ENCODE measurements at places on chromosomes 11 and 22.

DNA sequence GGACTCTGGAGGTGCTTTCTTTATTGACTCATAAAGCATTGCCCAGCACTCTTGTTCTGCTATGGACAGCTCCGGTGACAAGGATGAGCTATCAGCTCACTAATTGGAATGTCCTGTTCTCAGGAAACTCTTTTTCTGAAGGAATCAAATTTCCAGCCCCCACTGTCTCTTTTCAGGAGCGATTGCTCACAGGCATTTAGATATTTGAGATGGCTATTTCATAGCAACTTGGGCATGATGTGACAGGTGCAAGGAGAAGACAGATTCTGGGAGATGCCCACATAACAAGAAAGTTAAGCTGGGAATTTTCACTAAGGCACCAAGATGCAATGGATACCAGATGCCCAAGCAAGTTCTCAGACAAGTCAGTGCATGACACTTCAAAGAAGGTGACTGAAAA lies 123.4 kb upstream of the CSNK2A3 start:
- no peak for DNase-seq

GRCh38 chr22:44535362-44536095 lies 37.5 kb upstream of the RTL6 start:
- no peak for DNase-seq

DNA sequence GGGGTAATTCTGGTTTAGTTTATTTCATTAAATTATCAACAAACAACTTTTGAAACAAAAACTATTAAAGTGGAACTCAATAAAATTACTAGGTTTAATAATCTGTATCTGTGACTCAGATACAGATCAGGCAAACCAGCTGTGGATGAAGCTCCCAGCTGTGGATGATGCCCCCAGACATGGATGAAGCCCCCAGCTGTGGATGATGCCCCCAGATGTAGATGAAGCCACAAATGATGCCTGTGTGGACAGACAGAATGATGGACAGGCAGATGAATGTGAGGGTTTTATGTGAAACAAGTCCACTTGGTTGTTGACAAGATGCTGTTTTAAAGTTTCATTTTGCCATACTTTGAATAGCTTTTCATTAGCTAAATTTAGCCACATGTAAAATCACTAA lies 5.8 kb upstream of the ZNF74 start:
- DNase-seq, result no peak

- no peak for DNase-seq
Observed at GRCh38 chr11:94721565-94722292, 46.4 kb upstream of the AMOTL1 start.

DNA sequence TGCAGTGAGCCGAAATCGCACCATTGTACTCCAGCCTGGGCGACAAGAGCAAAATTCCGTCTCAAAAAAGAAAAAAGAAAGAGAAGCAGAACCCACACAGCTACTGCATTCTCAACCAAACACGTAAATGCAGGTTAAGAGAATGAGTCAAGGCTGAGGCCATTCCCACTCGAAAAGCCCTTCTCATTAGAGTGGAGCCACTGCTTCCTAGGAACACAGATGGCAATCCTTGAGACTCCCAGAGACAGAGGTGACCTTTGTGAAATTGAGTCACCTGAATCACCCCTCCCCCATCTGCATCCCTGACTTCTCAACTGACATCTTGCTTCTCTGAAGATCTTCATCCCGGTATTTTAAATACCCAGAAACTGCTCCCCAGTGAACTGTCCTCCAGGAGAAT lies 8.2 kb downstream of the PACSIN2 start:
- no peak for DNase-seq

DNA sequence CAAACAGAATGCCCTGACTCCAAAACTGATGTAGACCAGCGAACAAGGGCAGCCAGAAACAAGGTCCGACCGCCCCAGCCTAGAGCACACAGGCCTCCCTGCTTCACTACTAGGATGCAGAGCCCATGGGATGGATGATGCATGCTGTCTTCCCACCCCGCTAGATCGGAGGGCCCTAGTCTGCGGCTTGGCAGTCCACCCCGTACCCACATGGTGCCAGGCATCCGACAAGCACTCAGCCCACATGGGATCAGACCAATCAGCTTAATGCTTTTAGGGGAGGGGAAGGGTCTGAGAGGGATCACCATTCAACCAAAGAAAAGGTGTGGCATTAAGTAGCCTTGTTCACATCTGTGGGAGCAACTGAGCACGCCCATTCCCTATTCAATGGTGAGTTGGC lies 30.6 kb downstream of the PISD start:
- DNase-seq, result no peak

DNA sequence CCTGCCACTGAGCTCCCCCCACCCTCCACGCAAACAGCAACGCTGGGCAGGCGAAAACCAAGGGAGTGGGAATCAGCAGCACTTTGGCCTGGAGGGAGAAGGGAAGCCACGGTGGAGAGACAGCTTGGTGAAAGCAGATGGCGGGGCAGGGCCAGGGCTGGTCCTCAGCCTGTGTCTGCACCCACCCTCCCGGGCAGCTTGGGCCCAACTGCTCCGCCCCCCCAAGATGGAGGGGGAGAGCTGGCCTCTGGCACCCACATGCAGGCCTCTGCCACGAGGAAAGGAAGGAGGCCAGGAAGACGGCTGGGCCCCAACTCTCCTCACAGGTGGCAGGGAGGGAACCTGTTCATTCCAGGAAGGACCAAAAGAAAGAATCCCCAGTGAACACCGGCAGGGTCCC lies 17.8 kb downstream of the MAFF start:
- no peak for DNase-seq

GRCh38 chr22:21754523-21754922 lies 18.9 kb upstream of the YPEL1 start:
- peak; percentile 40 for DNase-seq

DNA sequence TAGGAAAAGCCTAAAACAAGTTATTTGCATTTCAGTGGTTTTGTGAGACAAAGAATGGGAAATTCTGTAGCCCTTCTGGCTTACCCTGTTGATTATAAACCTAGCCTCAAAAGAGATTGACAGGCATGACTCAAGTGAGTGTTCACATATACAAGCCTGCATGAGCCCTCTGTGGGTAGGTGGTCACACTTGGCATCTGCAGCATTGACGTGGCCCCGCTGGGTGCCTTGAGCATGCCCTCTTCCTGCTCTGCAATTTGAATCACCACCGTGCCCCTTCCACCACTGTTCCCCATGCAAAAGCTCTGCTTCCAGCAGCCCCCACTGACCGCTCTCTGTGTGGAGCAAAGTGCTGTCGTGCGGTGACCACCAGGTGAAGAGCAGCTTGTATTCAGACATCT lies 21.0 kb upstream of the ADSL start:
- no peak for DNase-seq

- no peak for DNase-seq
Observed at GRCh38 chr11:69818231-69818602, 999 bp downstream of the FGF3 start.

GRCh38 chr11:64996710-64997380 lies at the start of gene BATF2:
Gene BATF2, minus strand, starts transcription at chr11:64996971. Its CDS starts 57 bp downstream, at chr11:64996914.
- peak; percentile 91 for DNase-seq
